Fibroblast of mammary gland (primary cell): ENCODE measurements at places on chromosomes 12 and 14.

DNA sequence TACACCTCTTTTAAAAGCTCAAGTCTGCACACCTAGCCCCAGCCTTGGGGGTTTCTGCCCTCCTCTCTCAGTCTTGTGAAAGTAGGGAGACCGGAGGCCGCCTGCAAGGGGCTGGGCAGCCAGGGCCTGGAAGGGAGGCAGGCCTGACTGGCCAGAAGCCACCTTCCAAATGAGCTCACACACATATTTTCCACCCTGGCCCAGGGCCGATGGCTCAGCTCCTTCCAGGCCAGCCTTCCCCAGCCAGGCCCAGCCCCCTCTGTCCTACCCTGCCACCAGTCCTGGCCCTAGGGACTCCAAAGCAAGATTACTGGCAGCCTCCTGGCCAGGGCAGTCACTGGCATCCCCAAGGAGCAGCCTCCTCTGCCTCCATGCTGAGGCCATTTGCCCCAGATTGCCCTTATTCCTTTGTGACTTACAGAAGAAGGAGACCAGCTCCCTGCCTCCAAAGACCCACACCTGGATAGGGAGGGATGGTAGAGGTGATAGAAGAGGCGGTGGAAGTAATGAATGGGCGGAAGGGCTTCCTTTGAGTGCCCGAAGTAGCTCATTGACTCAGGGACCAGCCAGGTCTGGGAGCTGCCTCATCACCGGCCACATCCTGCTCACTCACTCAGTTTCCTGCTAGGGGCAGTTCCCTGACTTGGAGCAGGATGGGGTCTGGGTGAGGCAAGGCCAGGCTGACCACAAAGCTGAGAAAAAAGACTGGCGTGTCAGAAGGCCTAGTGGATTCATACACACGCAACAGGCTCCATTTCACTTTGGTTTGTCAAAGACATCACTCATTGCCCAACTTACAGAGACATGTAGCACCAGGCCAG lies 14.8 kb downstream of the MMP14 start:
- DNase-seq = peak; percentile 99

- DNase-seq = peak; percentile 65
Measured at GRCh38 chr14:22602862-22603261, 4.8 kb downstream of the ABHD4 start.

GRCh38 chr12:93879476-93880421 lies 202.6 kb downstream of the CRADD start:
- peak; percentile 53 for DNase-seq

DNA sequence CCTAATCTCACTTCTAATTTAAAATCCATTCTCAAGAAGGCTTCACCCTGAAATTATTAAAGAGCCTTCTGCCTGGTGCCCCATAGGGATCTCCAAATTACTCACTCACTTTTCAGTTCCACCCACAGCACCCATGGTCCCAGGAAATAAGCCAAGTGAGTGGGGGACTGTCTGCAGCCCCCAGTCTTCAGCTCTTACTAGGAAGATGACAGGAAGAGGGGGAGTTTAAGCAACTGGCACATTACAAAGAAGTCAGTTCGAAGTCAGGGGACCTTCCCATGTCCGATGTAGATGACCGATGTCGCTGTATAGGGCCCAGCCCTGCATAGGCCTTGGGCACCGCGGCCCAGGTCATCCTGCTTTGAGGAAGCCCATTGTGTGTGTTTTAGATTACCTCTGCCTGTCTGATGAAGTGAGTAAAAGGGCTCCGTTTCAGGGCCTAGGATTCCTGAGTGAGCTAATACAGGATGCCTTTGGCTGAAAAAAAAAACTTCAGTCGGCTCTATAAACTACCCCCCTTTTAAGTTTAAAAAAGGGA lies 1.9 kb downstream of the ACTN1 start:
- DNase-seq = no peak

DNA sequence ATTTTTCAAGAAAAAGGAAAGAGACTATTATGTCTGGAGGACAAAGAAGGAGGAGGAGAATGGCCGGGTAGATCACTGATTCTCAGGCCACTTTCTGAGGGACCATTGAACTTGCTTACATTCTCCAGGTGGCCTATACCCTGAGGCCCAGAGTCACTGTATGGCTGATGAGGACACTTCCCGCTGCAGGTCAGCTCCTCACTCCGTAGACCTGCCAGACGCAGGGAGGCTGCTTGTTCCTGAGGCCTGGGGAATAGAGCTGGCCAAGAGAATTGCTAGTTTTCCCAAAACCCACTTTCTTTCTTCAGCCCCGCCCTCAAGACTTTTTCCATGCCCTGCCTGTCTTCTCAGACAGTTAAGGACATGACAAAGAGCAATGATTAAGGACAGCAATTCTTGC lies 510.5 kb upstream of the TBX3 start:
- DNase-seq = no peak

DNA sequence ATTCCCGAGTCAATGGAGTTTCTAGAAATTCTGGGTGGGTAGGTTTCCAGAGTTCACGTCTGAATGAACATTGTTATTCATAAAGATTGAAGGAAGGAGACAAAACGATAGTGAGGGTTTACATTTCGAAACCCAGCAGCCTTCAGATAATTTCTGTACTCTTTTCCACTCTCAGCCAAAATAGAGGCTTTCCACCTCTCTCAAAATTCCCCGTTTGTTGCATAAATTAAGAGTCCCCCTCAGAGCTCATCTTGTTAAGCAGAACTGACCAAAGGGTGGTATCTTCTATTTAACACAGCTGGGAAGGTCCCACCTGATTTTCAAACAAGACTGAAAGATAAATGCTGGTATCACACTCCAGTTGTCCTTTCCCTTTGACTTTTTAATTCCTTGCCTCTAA lies 21.5 kb upstream of the YARS2 start:
- DNase-seq = no peak

- DNase-seq = peak; percentile 40
Measured at GRCh38 chr12:58359084-58359483, 417.7 kb downstream of the ATP23 start.

DNA sequence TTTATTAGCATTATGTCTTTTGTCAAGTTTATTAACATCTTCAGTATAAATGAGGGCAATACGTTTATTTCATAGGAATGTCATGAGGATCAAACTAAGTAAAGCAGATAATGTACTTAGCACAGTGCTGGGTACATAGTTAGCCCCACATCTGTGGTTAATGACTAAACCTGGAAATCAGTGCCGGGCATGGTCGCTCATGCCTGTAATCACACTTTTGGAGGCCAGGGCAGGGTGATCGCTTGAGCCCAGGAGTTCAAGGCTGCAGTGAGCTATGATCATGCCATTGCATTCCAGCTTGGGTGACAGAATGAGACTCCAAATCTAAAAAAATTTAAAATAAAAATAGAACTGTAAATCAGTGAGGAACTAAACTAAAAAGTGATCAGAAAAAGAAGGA lies 44.8 kb upstream of the GUCY2C start:
- DNase-seq = no peak

- no peak for DNase-seq
Measured at GRCh38 chr12:114241973-114242434, 163.9 kb downstream of the TBX5 start.
